T-helper 2 cell (primary cell): ENCODE measurements at places on chromosomes 2 and 18.

DNA sequence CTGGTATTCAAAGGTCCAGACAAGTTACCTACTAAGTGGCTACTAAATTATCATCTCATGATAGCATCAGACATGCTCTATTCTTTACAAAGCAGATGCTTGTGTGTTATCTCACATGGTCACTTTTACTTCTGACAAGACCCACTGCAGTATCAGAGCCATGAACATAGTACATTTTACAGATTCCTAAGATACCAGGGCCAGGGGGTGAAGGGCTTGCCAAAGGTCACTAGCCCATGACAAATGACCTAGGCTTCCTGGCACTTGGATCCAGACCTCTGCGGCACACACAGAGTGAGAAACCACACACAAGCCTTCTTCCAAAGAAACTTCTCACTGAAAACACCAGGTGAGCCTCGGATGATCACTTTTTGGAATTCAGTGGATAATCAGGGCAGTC, 446.8 kb downstream of the EIPR1 start:
- DNase-seq: no peak

DNA sequence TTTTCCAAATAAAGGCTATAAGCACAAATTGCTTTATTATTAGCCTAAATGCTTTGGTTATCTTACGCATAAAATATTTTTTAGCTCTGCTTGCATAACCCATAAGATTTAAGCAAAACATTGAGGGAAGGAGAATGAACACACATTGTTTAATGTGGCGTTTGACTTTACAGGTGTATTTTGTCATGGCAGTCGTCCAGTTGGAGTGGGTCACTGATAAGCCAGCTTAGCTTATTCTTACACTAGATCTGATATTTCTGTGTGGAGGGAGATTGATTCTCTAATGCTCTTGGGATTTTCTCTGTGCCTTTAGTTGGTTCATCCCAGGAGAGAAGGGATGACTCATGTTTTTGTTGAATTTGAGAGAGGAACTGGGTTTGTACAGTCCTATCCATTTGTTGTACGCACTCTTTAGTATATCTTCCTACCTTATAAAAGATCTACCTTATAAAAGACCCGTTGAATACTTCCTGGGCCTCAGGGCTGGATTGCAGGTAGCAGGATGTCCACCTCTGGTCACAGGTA, 47.5 kb upstream of the ACYP2 start:
- no peak for DNase-seq

DNA sequence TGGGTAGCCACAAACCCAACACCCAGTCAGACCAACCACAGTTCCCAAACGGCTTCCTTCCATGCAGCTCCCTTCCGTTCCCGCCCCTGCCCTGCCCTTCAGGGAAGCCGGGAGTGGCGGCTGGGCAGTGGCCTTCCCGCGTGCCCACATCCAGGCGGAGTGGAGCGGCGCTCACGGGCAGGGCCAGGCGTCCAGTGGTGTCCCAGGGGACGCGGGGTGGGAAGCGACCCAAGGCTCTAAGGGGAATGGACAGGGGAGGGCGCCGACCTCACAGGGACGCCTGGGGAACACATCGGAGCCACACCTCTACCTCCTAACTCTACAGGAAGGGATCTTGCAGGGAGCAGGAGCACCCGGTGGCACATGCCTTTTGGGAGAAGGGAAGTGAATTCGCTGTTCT, 225.9 kb upstream of the MGAT5 start:
- no peak for DNase-seq

GRCh38 chr18:24055009-24055804, 40.7 kb downstream of the TTC39C start:
- no peak for DNase-seq

DNA sequence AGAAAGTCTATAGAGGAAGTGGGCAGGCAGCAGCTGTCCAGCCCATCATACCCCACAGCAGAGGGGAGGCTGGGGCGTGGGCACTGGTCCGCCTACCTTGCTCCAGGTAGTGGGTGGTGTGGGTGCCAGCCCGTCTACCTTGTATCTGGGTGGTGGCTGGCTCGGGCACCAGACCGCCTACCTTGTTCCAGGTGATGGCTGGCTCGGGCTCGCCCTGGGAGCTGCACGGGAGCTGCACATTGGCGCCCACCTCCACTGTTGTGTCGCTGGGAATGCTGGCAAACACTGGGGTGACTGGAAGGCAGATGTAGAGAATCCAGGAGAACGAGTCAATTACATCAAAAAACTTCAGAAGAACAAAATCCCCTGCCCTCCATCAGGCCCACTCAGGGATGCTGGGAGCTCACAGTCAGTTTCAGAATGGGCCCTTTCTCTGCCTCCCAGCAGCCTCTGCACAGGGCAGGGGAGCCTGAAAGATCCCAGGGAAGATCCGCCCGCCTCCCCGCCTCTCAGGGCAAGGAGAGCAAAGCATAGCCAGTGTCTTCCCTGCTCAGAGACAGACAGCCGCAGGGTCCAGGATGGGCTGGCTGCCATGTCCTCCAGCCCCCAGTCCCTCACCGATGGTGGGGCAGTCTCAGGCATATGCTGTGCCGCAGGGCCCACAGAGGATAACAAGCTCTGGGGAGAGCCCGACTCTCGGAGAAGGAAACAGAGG, 82.3 kb downstream of the PXDN start:
- no peak for DNase-seq

GRCh38 chr2:30272286-30272685, 41.0 kb downstream of the LBH start:
- no peak for DNase-seq

GRCh38 chr2:85062565-85062964, 70.6 kb upstream of the TCF7L1 start:
- DNase-seq: no peak

DNA sequence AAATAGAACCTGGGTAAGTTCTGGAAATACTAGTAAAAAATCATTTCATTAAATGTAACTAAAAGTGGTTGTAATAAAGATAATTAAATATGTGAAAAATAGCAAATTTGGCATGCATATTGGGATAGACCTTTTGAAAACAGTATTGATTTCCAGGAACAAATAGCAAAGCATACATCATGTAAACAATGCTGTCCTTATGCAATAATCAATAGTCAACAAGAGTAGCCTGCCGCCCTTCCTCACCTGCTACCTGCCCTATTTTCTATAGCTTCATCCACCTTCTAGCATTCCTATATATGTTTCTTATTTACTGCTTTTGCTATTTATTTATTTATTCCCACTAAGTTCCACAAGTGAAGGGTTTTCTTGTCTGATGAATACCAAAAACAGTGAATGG, 35.1 kb upstream of the KYNU start:
- DNase-seq: no peak

- no peak for DNase-seq
Measured at GRCh38 chr2:204416236-204416635, 129.0 kb upstream of the PARD3B start.

- DNase-seq: no peak
Measured at GRCh38 chr2:64543008-64543697, 19.0 kb downstream of the AFTPH start.

- no peak for DNase-seq
Measured at GRCh38 chr2:173028671-173029070, 47.0 kb upstream of the MAP3K20 start.

- DNase-seq: no peak
Measured at GRCh38 chr2:217614096-217614495, 388.7 kb downstream of the TNS1 start.

GRCh38 chr2:130135692-130136541, 6.9 kb upstream of the POTEF start:
- no peak for DNase-seq

DNA sequence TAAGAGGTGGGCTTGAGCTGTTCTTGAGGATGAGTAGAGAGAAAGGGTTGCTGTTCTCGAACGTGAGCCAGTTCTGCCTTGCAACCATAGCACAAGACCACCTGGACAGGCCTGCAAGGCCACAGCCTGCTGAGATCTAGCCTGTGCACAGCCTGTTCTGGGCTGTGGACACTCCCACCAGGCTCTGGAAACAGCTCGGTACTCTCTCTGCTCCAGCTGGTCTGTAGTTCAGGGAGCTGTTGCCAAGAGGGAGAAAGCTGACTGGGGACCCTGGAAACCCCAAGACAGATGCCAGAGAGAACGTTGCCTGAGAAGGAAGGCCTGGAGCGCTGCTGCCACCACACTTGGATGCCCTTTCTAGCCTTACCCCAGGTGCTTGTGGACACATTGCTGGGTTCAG, 69.8 kb downstream of the CTIF start:
- no peak for DNase-seq
